Cardiac fibroblast (primary cell): ENCODE measurements at places on chromosomes 2 and 18.
A peak's percentile ranks its signal among the peaks of the same experiment; 100 is the strongest.

DNA sequence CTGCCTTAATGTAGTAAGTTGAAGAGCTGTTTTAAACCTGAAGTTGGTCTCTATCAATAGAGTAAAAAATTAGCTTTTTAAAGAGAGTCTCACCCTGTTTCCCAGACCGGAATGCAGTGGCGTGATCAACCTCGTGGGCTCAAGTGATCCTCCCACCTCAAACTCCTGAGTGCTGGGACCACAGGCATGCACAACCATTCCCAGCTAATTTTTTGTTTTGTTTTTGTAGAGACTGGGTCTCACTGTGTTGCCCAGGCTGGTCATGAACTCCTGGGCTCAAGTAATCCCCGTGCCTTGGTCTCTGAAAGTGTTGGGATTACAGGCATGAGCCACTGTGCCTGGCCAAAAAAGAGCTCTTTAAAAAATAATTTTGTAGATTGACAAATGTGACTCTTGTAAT is 40.3 kb downstream of the CRIM1 start:
- no peak for DNase-seq

GRCh38 chr2:201006704-201007103 is 43.2 kb upstream of the ORC2 start:
- no peak for DNase-seq

DNA sequence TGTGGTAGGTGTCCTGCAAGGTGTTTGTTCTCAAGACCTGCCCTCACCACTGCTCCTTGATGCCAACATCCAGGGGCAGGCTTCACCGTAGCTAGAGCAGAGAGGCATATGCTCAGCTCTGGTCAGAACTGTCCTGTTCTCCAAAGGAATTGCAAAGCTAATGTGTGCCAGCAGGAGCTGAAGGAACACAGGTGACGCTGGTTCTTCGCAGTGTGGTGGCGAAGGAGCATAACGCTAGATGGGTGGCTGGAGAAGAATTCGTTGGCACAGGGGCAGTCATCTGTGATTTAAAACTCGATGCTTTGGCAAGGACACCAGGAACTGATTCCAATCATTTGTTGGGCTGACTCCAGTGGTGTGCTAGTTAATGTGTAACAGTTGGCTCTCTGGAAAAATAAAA is 11.4 kb upstream of the PER2 start:
- no peak for DNase-seq

DNA sequence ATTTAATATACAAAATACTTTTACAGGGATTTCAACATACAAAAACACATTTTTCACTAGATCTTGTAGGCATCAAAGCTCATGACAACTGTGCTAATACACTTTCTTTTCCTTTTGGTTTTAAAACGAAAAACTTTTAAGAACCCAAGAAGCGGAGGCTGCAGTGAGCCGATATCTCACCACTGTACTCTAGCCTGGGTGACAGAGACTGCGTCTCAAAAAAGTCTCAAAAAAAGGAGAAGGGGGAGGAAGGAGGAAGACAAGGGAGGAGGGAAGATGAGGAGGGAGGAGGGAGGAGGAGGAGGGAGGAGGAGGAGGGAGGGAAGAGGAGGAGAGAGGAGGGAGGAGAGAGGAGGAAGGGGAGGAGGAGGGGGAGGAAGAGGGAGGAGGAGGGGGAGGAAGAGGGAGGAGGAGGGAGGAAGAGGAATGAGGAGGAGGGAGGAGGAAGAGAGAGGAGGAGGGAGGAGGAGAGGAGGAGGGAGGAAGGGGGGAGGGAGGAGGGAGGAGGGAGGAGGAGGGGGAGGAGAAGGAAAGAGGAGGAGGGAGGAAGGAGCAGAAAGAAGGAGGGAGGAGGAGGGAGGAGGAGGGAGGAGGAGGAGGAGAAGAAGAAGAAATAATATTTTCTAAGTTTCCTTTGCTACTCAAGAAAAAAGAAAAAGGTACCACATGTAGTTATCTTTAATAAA is 13.8 kb downstream of the ROCK2 start:
- peak; percentile 28 for DNase-seq

DNA sequence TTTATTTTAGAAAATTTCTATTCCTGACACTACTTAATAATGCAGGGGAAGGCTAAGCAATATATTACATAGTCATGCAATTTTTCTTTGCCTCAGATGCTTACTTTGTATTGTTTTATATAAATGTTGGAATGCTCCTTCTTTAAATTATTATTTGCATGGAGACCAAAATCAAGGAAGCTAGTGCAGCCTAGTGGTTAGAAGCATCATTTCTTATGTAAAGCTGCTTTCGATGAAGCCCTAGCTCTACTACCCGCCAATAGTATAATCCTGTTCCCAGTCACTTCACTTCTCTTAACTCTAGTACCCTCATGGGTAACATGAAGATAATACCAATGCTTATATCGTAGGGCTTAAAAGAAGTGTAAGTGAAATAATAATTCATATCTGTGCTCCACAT is 198.9 kb downstream of the LRATD1 start:
- no peak for DNase-seq

DNA sequence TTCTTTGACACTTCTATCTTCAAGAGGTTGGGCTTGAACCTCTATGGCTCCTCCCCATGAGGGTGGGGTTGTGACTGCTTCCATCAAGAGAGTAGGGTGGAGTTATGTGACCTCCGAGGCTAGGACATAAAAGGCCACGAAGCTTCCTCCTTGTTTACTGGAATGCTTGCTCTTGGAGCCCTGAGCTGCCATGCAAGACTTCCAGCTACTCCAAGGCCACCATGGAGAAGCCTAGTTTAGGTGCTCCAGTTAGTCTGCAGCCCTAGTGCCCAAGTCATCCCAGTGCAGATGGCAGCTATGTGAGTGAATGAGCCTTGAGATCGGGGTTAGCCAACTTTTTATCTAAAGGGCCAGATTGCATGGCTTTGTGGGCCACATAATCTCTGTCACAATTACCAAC is 2.4 kb upstream of the MERTK start:
- DNase-seq: no peak

- DNase-seq: peak; percentile 86
These were observed 9.4 kb downstream of the CTIF start for GRCh38 chr18:48548011-48548771.

DNA sequence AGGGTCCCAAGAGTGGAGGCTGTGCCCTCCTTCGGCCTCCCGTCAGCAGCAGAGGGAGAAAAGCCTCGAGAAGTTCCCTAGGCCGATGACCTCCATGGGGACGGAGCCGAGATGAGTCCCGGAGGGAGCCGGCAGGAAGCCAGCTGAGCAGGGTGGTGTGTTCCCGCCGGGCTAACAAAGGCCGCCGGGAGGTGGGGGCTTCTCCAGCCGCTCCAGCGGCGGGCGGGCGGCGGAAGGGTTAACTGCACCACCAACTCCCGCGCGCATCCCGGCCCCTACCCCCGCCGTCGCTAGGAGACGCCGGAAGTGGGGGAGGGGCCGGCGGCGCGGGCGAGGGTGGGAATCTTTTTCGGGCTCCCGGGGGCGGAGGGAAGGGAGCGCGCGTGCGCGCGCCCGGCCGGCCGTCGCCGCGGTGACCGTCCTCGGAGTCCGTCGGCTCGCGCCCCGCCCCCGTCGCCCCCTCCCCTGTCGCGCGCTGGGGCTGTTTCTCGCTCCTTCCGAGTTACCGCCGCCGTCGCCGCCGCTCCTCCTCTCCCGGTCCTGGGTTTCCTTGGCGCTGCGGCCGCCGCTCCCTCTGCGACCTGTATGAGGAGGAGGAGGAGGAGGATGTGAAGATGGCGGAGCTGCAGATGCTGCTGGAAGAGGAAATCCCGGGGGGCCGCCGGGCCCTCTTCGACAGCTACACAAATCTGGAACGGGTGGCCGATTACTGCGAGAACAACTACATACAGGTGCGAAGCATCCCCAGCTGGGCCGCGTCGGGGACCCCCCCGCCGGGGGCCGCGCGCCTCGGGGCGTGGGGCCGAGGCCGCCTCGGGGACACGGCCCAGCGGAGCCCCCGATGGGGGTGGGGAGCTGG is at the start of gene ABI2:
ABI2 (plus strand) TSS at position 494 of the 859 bp plus-strand sequence; CDS start at position 615, 121 bp downstream.
- peak; percentile 73 for DNase-seq

DNA sequence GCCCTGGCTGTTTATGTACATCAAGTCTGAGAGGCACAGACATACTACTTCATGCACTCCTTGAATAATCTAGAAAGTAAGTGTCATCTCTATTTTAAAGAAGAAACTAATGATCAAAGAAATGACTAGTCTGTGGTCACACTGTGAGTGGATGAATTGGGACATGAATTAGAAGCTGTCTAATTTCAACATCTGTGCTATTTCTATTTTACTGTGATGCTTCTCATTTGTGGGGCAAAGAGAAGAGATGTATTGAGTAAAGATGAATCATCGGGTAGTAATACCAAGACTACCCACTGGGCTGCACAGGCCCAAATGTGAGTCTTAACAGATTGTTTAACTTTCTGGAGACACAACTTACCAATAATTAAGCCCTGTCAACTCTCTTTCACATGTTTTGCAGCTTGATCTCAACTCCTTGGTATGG is 42.4 kb upstream of the MTIF2 start:
- DNase-seq: peak; percentile 31

DNA sequence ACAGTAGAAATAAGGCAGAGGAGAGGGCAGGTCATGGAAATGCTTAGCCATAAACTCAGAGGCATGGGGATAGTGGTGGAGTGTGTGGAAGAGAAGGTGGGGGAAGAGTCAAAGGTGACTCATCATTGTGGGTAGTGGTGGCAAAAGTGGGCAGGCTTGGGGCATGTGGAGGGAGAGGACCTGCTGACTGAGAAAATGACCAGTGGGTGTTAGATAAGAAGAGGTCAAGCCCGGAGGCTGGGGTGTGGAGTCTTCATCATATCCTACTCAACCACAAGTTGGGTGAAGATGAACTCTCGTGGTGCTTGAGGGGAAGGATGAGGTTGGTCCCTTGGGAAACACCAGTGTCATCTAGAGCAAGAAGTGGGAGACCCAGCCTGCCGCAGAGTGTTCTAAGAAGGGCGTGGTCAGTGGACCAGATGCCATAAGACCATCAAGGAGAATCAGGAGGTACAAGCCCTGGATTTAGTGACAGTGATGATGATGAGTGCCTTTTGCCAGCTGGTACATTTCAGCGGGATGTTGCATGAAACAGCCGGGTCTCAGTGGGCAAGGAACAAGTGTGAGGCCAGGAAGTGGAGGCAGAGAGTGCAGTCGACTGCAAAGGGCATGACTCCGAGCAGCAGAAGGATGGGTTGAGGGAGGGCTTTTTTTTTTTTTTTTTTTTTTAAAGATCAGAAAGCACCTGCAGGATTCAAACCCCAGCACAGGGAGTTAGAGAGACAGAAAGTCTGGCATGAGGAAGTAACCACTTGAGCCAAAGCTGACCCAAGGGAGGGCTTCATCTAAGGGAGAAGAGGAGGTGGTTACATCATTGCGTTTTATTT is 122.6 kb upstream of the SPRED2 start:
- no peak for DNase-seq

DNA sequence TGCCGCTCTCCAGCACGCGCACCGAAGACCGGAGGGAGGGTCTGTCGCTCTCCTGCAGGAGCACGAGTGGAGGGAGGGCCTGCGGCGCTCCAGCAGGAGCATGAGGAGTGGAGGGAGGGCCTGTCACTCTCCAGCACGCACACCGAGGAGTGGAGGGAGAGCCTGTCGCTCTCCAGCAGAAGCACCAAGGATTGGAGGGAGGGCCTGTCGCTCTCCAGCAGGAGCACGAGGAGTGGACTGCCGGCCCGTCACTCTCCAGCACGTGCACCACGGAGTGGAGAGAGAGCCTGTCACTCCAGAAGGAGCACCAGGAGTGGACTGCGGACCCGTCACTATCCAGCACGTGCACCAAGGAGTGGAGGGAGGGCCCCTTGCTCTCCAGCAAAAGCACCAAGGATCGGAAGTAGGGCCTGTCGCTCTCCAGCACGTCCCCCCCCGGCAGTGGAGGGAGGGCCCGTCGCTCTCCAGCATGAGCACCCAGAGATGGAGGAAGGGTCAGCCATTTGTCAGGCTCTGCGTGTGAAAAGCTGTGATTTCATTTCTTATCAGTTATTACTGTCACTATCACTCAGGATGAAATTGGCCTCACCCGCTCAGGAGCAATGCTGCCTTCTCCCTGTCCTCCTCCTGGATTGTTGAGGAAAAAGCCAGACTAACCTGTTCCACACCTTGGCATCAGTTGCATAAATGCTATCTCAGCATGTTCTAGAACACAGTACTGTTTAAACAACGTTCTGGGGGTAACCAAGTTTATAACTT is 35.9 kb downstream of the ADI1 start:
- DNase-seq: no peak
